ENCODE measurements at places on chromosomes 4 and X.

DNA sequence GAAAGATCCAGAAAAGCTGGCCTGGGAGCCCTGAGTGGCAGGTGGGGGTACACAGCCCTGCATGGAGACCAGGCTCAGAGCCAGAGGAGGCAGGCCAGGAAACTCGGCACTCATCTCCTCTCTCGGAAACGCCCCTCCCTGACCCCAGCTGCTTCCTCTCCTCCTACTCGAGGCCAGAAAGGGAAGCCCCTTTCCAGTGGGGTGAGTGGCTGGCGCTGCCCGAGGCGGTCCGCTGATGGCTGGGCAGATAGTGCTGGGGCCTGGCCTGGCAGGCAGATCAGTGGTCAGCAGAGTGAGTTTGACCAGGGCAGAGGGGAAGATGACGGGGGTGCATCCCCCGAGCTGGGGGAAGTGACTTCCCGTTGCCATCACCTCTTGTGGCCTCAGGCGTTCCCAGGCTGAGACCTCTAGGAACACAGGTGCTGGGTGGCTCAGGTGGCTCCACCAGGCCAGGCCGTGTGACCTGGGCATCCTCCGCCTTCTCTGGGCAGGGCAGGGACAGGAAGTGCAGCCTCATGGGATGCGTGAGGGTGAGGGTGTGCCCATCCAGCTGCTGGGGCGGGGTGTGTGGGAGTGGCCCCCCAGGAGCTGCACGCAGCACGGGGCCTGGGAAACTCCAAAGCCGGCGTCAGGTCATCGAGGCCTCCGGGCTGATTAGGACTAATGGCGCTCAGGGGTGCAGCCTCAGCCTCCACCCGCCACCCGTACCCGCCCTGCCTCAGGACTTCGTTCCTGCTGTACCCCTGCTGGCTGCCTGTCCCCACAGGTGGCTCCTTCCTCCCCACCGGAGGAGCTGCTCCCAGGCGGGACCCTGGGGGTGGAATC lies 5.7 kb downstream of the SH3BP2 start:
- no peak for DNase-seq

DNA sequence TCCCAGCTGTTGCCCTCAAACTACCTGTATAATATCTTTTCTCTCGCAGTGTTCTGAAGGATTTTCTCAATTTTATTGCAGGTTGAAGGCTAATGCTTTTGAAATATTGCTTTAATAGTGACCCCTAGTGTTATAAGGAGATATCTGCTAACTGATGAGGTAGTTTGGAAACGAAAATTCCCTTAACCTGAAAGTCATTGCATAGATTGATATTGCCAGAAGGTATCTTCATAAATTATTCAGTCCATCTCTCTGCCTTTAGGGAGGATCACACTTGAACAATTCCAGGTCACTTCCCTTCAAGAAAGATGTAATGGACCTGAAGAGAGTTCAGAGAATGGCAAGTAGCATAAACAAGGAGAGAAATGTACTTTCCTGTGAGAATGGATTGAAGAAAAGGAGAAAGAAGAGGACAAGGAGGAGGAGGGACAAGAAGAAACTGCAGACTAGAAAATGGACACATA lies 44.1 kb downstream of the TIGD4 start:
- DNase-seq, result no peak

DNA sequence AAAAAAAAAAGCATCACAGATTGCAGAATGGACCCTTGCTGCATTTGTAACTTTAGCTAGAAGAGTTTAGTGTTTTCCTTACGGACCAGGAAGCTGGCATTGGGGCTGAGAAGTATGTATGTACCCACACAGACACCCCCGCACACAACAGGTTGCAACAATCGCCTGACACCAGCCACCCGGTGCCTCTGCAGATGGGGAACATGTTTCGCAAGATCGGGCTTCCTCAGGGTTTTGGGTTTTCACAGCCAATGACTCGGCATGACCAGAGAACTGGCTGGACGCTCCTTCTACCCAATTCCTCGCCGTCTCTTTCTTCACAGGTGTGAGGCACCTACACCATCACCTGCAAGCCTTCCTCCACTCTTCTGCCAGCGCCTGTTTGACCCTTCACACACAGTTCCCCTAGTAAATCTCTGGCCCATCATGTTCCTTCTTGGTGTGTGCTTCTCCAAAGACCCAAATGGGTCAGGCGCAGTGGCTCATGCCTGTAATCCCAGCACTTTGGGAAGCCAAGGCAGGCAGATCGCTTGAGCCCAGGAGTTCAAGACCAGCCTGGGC lies 70.4 kb downstream of the DHRSX start:
- DNase-seq, result no peak

DNA sequence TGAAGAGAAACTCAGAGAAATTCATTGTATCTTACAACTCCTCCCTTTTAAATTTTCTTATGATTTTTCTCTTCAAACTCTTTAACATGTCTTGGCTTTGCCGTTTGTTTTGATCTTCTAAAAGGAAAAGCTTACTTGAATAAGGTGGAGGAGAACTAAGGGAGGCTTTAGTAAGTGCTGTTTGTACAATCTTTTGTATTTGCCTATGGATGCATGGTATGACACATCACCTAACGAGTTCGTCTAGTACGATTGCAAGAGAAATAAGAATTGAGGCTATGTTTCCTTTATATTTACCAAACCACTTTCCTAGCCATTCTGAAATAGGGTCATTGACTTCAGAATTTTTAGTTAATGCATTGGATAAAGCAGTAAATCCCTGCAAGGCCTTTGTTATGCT lies 8.4 kb upstream of the BST1 start:
- no peak for DNase-seq

DNA sequence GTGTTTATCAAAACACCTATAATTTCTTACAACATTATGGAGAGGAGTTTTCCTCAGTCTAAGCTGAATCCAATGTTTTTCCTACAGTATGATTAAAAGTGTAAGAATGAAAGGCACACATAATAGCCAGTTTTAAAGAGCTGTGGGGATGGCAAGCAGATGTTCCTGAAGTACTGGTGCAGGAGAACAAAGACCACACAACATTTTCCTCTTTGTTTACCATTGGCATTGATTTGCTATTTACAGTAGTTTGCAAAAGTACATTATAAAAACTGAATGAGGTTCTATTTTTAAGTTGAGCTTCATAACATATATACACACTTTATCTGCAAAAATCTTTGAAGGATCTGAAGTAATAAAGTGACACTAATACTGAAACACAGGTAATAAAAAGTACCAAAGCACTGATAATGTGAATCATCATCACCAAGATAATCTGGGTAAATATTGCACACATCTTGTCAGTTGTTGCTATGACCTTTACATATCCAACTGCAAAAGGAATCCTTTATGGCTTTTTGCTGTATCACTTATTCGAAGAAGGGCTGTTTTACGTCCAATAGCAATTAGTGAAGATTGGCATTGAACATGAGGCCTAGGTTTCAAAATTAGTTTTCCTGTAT lies 22.5 kb downstream of the TCEAL1 start:
- DNase-seq, result no peak

- no peak for DNase-seq
Measured at GRCh38 chr4:40848940-40849339, 99.2 kb downstream of the NSUN7 start.

DNA sequence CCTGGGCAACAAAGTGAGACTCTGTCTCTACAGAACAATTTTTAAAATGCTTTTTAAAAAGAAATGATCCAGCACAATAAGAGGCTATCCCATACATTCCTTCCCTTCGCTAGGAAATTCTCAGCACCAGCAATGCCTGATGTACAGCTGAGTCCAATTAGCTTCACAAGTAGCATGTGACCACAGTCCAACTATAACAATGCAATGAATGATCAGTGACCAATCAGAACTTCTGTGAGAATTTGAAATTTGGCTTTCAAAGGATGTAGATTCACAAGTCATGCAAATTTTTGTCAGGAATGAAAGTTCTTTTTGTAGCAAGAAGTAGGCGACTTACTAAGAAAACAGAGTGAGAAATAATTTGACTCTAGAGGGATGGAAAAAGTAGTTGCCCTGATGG lies 278.5 kb upstream of the UGT8 start:
- no peak for DNase-seq

DNA sequence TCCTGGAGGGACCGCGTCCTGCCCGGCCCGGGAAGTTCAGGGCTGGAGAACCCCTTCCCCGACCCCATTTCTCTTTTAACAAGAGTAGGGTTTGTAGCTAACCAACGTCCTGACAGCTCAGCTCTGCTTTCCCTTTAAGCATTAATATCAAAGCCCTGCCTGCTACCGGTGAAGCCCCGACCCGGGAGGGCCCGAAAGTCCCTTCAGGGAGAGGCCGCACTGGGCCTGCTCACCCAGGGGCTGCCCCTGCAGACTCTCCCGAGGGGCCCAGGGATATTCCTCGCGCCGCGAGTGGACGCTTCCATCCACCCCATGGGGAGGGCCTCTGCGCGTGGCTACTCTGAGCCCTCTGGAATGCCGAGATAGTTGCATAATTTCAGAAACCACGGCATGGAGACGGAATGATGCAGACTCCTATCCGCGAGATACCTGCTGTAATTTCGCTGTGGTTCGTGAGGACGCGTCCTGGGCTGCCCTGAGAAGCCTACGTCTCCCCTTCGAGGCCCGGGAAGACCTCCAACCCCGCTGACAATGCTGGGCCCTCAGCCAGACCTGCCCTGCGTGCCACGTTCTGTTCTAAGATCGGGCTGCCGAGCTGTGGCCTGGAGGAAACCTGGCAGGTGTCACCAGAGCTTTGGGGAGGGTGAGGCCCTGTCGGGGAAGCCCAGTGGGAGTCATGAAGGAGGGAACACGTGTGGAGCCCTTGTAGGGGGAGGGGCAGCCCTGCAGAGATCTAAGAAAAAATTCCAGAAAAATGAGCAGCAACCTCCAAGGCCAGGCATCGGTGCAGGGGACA lies 999 bp upstream of the CTBP1 start:
- no peak for DNase-seq

DNA sequence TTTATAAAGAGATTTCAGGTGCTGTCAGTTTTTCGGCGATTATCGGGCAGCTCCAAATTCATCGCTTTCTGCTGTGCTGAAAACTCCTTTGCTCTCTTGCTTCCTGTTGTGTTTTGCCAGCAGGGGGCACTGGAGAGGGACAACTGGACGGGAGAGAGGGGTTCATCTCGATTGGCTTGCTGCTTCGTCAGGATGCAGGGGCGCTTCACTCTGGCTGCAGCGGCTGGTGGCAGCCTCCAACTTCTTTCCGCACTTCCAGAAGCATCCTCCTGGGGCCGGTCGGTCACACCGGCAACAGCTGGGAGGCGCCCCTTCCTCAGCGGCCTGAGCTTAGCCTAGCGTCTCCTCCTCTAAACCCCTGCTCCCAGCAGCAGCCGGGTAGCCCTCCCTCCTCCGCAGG lies 29.5 kb downstream of the MSL3 start:
- DNase-seq, result no peak

DNA sequence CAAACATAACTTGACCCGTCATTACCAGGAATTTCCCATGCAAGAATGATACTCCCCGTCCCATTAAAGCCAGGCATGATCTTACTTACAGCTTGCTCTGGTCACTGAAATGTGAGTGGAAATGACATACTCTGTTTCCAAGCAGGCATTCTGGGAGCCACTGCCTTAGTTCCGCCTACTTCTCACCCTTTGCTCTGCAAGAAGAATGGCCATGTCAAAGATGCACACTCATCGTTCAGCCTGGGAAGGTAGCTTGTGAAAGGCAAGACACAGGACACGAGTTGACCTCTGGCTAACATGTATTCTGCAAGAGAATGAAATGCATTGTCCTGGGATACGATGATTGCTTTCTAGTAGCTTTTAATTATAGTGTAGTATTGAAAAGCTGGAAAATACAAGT lies 1144.4 kb downstream of the NLGN4X start:
- no peak for DNase-seq

DNA sequence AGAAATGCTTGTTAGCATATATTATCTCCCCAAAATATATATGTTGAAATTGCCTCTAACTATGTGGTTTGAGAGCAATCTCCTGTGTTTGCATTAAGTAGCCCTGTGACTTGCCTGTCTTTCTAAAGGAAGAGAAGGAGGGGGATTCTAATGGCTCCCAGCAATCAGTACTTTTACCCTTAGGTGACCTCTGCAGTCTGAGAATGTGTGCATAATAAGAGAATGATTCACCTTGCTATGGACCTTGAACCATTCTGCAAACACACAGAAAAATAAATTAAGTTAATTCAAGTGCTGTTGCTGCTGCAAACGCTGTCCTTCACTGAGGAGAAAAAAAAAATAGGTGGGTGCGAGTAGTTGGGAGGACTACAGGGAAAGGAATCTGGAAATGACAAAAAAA lies 322.2 kb downstream of the IQCM start:
- DNase-seq, result peak; percentile 3

GRCh38 chr4:118889312-118889691 lies 648 bp downstream of the SYNPO2 start:
- DNase-seq, result no peak
